Esophagus squamous epithelium (tissue), 5 donors: ENCODE measurements at places on chromosomes 5 and 9.

DNA sequence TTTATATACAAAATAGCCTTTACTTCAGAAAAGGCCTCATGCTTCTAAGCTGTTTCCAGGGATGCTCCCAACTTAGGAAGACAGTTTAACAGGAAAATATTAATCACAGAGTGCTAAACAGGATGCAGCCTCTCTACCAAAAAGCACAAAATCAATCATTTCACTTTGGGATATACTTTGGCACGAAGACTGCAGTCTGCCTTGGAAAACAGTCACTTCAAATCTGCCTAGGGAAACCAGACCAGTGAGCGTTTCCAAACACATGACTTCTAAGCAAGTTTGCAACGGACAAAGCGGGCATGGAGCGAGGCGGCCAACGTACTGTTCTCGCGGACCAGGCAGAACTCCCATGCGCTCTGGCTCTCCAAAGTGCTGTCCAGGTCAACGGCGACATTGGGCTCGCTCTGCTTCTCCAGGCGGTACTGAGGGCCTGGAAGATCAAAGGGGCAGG, 201.0 kb downstream of the MAPKAP1 start:
- no peak for DNase-seq

- DNase-seq = no peak
Measured at GRCh38 chr5:163105456-163105855, 331.9 kb upstream of the CCNG1 start.

- no peak for DNase-seq
Measured at GRCh38 chr9:109190151-109190550, 23.1 kb upstream of the FRRS1L start.

DNA sequence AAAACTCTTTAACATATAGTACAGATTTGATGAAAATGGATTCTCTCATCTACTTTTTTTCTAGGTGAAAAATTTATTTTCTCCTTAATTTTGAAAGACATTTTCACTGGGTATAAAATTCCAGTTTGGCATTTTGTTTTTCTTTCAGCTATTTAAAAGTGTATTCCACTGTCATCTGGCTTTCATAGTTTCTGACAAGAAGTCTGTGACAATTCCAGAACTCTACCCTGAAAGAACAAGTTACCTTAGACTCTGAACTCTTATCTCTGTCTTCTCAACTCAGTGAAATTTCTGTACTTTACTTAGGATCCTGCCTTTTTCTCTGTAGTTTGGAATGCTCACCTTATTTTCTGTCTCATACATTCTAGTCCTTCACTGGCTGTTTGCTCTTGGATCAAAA, 161.7 kb downstream of the RANBP17 start:
- DNase-seq = no peak

DNA sequence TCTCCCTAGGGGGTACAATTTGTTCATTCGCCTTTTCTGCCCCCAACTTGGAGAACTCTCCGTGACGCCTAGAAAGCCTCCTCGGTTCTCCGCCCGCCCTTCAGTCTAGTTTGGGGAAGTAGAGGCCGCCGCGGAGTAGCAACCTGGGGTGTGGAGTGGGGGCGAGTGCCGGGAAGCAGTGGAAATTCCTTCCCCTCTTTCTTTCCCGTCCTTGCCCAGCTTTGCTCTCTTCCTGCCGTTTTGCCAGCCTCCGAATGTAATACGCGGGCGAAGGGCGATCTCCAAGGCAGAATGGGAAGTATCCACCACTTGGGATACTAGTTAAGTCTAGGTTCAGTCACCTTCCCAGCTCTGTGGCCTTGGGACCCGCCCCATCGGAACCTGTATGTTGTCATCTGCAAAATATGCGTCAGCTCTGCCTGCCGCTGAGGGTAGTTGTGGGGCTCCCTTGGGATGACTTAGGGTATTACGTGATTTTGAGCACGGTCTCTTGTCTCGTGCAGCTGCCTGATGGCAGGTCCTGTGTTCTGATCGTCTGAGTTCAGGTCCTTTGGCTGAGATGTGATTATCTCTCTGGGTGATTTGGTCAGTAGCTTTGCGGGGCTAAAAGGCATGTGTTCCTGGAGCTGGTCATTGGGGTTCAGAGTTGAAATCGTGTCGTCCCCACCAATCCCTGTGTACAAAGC, 724 bp downstream of the PAM start:
- no peak for DNase-seq

DNA sequence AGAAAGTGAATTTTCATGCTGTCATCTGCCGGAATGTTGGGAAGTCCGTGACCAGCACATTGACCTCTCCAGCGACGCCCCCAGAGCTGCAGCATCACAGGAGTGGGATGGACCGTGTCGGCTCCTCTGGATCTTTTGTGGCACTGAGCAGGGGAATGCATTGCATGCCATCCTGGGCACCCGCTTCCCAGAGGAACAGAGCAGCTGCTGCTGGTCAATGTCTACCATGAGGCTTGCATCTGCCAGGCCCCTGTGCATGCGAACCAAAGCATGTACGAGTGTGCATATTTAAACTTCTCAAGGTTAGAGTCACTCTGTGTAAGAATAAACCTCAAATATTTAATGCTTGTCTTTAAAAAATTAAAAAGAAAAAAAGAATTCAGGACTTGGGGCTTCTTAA, 414.8 kb downstream of the GADD45G start:
- no peak for DNase-seq

- no peak for DNase-seq
Measured at GRCh38 chr5:96288166-96288844, 144.7 kb downstream of the PCSK1 start.

GRCh38 chr5:145718956-145719355, 116.2 kb downstream of the PRELID2 start:
- no peak for DNase-seq

DNA sequence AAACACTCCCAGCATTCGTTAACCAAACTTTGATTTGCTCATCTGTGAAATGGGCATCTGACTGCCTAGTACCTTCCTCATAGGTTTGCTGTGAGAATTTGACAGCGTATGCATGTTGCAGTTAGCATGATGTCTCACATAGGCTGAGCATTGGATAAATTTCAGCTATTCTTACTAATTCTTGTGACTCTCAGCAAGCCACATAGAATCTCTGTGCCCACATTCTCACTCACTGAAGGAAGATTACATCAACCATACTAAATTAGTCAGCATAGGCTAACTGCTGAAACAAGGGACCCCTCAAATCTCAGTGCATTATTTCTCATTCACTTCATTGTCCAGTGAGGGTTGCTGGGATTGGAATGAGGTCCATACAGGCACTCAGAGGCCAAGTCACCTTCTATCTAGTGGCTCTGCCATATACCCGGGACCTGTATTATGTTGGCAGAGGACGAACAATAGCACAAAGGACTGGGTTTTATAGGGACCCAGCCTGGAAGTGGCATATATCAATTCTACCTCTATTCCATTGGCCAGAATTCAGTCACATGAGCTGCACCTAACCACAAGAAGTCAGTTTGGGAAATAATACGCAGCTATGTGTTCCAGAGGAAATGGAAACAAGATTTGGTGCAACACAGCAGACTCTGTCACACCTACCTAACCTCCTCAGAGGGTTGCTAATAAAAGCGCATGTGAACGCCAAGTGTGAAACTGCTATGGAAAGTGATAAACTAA, 4.2 kb upstream of the PTGER4 start:
- no peak for DNase-seq

- DNase-seq = no peak
Measured at GRCh38 chr5:94276751-94277150, 341.7 kb downstream of the KIAA0825 start.

GRCh38 chr5:155575861-155576260, 562.3 kb downstream of the KIF4B start:
- no peak for DNase-seq

DNA sequence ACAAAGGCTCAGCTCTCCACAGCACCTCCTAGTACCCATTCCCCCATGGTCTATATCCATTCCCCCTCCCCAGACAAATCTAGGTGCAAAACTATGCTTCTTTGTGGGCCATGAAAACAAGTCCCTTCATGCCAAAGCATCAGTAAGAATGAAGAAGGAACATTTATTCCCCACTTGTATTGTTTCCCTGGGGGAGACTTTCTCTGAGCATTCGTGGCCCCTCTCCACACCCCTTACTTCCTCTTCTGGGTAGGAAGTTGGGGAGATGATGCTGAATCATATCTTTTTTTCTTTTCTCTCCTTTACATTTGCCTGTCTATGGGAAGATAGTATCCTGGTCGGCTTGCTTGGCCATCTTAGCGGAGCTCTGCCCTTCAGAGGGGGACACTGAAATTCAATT, 246.8 kb downstream of the NSG2 start:
- no peak for DNase-seq

DNA sequence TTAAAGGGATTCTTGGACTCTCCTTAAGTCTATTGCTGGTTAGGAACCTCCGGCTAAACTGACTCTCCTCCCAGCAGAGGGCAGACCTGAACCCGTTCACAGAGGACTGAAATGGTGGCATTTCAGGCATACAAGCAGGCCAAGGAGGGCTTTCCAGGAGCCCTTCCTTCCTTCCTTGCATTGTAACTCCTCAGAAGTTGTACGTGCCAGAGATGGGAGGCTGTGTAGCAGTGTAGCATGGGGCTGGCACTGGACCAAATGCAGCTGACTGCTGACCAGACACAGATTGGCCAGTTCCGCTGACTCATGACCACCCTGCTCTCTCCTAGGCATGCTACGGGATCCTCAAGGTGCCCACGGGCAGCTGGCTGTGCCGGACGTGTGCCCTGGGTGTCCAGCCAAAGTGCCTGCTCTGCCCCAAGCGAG, 36.4 kb downstream of the JADE2 start:
- no peak for DNase-seq

- DNase-seq = no peak
Measured at GRCh38 chr5:157528036-157528632, 47.4 kb downstream of the ADAM19 start.

DNA sequence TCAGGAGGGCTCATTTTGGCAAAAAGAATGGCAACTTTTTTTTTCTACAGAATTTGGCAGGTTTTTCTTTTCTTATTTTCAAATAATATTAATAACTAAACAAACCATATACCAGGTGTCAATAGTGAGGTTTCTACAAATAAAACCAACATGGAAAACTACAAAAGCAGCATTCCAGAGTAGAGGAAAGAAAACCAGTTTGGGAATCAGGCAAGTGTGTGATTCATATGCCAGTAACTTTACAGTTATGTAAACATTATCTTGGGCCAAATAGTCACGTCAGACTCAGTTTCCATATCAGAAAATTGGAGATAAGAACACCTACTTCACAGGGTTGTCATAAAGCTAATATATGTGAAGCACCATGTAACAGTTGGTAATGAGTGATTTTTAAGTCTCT, 51.7 kb downstream of the FBXW11 start:
- DNase-seq = no peak

DNA sequence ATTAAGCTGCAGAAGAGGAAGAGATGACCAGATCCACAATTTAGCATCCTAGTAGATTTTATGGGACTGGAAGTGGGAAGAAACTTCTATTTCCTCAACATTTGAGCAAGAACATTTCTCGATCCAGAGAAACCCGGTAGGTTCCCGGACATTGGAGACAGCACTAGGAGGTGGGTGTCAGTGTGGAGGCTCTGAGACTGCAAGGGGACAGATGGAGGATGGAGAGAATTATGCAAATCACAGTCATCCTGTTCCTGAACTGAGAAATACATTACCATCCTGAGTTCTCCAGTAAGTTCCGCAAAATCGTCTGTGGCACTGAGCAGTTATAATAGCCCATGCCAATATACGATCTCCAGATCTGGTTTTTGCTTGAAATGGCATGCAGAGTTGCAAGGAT, 25.6 kb downstream of the GLDC start:
- no peak for DNase-seq

DNA sequence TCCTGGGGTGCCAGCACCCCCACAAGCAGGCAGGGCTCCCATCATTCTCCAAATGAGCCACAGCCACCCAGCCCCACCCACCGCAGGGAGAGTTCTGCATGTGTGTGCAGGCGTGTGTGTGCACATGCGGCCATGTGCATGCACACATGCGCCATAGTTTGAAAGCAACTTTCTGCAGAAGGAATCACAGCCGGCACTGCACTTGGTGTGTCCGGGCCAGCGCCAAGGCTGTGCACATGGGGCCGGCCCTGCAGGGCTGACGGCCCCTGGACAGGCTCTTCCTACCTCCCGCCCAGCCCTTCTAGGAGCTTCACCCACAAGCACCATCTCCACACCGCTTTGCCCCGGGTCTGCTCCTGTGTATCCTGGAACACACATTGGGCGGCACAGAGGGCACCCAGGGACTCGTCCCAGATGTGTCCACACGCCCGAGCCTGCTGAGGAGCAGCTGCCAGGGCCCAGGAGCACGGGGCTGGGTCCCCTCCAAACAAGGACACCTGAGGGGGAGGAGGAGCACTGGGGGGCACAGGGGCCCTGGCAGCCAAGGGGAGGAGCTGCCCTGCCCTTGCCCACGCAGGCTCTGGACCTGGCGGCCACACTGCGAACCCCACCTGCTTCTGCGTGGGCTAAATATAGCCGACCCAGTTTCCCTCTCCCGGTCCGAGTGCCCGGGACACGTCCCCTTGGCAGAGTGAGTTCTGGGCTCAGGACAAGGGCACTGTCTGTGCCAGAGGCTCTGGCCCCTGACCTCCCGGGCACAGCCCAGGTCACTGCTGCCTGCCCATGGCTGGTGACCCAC, 19.1 kb downstream of the TPPP start:
- no peak for DNase-seq

- DNase-seq = no peak
Measured at GRCh38 chr5:103428411-103428871, 134.1 kb downstream of the NUDT12 start.

DNA sequence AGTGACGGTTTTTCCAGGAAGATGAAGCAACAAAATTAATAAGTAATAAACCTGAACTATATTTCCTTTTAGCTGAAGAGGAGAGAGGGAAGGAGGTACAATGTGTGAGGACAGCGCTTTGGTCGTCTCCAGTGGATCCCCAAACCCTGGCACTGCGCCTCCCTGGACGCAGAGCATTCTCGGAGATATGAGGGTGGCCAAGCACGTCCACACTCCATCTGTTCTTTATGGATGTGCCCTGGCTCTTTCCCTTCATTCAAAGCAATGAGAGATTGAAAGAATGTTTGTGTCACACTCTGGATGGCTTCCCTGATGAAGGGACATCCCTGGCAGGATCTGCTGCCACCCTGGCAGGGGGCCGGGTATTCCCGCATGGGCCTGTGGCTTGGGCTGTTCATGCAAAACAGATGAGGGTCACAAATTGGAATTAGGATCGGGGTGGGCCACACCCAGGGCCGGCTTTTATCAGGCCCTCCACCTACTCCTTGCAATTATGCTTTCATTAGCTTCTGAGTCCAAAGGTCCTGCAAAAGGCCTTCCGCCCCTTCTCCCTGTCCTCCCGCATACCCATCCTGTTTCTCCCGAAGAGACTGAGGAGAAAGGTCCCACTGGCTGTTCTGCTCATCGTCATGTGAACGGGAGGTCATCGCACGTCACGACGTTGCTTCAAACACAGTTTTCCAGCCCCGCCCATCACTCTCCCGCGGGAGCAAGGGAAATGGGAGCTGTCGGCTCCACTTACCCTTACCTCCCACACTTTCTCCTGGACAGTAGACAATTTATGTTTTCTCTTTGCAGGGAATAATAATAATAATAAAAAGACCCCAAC, 286.1 kb upstream of the IRX4 start:
- no peak for DNase-seq

- DNase-seq = no peak
Measured at GRCh38 chr5:141760193-141760592, 78.2 kb upstream of the ARAP3 start.
